ENCODE measurements at places on chromosomes 6 and 20. TPM values are rescaled to one million over a fixed set of nuclear protein-coding genes. Genes with fewer than 3 reads are reported as not detected.
A peak's percentile ranks its signal among the peaks of the same experiment; 100 is the strongest.

DNA sequence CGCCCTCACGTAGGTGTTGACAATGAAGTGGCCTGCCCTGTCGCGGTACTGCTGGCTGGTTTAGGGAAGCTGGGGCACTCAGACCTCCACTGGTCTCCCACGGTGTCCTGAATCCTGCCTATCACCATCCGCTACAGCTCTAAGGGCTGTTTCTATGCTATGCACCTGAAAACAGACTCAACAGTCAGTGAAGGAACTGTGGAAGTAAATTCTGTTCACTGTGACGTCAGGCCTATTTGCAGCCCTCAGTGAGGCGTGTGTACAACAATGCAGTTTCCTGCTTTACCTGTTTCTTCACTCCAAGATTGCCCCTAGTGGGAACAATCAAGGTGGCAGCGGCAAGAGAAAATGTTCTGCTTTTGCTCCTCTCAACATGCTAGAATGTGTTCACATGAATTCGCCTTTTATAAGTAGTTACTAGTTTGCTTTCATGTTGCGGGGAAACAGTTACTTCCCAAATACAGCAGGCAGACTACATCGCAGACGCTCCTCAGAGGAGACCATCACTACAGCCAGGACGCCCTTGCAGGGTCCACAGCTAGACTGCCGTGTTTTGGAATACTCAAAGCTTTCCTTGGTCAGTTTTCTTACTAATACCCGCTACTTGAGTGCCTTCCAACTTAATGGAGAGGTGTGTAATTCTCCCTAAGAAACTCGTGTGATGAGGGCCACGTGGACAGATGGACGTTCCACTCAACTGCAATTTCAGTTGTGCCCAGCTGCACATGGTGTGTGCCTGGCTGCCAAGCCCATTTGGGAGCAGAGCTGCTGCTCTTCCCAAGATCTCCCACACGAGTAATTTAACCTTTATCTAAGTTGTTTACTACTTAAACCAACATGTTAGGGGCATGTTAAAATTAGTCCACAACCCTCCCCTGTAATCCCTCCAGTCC lies 25.4 kb downstream of the DIDO1 start:
- DNase-seq, result no peak

DNA sequence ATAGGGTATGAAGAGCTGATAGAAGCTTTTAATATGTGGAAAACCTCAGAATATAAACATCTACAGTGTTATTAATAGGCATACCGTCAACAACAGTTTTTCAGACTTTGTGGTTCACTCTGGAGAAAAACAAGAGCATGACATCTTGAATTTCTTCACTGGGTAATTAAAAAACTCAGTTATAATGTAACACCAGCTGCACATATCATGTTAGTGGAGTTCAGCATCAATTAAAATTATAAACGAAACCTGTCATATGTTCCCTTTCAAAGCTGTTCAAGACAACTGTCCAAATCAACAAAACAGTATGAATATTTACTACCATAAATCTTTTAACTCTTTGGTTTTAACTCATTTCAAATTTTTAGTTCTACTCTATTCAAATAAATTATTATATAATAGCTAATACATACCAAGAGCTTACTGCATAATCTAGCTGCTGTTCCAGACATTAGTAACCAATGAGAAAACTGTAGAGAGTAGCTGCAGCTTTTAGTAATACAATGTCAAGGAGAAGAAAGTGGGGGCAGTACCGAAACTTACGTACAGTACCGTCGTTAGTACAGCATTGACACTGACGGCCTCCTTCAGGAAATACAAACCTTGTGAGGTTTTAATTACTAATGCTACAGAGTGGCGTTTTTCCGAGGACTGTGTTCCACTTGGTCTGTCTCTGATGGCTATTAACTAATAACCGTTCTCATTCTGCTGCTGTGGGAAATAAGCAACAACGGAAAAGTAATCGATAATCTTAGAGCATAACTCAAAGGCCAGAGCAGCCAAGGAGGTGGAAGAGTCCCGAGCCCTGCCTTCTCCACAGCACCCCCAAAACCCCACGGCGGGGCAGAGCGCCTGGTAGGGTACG lies 532 bp upstream of the PM20D2 start:
- peak; percentile 70 for DNase-seq

DNA sequence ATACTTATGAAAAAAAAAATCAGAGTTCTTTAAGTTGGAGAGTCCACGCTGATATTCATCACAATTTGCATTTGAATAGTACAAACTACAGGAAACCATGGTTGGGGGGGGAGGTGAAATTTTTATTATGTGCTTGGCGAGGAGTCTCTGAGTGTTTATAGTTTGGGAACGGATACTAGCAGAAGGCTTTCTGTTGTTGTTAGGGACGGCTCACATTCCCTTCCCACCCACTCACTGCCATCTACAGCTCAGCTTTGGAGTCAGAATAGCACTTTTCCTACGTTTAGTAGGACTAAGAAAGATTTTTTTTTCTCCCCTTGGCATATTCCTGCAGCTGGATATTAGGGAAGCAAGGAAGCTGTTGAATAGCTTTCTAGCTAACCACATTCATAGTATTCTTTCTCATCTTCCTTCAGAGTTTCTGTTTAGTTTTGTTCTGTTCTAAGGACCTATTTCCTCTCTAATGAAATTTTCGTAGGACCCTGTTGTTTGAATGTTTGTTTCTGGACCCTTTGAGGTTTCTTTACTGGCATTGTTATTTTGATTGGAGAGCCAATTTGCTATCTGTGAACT lies 235.1 kb upstream of the ZNF217 start:
- no peak for DNase-seq

- DNase-seq, result no peak
Observed at GRCh38 chr20:60641879-60642447, 610.1 kb upstream of the CDH4 start.

The UST gene
- polyA plus RNA-seq, result 9.0 TPM

DNA sequence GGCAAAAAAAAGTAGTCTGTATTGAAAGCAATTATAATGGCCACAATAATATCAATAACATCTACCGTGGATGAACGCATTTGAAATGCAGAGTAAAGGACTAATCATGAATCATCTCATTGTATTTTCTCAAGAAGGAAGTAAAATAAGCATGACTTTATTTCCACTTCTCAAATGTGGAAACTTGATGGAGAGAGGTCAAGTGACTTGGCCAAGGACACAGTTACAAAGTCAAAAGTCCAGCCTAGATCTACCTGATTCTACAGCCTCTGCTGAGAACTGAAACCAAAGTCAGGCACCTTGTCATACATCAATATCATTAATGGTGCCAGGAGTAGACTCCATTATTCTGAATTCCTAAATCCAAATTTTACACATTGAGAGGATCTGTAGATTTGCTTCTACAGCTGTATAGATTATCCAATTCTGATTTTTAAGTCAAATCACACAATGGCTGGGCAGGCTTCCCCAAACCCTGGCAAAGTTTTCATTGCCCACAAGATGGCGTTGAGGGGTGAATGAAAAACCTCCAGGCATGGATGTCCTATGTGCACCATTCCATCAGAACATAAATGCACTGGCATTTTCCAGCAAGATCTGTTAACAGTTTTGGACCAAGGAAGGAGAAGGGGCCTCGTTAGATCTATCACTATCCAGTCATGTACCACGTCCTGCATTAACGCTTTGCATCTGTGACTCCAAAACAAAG lies 423.1 kb downstream of the MAFB start:
- no peak for DNase-seq

The CRIP3 gene
- polyA plus RNA-seq, result 2.5 TPM

The UNC93A gene
- polyA plus RNA-seq, result 3.7 TPM

- DNase-seq, result no peak
Observed at GRCh38 chr6:163711615-163712565, 297.4 kb downstream of the QKI start.

- DNase-seq, result no peak
Observed at GRCh38 chr20:40682104-40682981, 6.7 kb downstream of the MAFB start.

GRCh38 chr6:44111434-44112417 lies 15.5 kb downstream of the MRPL14 start:
- DNase-seq, result no peak

DNA sequence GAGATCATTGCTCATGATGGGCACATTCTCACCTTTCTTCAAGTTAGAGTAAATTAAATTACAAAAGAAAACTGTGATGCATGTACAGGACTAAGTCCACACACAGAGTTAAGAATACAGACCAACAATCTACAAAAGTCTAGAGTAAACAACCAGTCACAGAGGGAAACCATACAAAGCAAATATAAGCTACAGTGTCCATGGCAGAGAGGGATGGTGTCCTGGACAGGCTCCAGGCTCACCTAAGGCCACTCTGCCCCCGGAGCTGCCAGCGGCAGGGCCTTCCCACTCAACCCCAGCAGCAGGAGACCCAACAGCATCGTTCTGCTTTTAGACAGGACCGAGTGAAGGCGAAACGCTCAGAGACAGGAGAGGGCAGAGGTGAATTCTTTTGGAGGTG lies 16.0 kb downstream of the PDE10A start:
- no peak for DNase-seq

The C6orf132 gene
- 4.8 TPM for polyA plus RNA-seq

The CYB5R4 gene
- 11.6 TPM for polyA plus RNA-seq

The OR12D3 gene
- not detected for polyA plus RNA-seq

DNA sequence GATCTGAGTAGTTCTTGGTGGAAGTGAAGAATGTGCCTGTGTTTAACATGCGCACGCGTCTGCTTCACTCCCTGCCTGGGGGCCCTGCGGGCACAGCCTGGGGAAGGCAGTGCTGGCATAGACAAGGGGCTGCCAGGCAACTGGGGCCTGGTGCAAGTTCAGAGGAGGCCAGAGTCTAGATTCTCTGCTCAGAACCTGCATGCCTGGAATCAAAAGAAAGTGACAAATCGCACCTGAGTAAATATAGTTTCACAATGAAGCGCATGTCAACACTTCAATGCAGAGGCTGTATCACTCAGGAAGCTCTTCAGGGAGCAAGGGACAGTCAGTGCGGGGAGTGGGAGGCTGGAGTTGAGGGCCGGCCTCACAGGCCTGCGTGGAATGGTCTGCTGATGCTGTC lies 24.2 kb upstream of the PPP1R14C start:
- no peak for DNase-seq

The COL9A1 gene
- 36.0 TPM for polyA plus RNA-seq

- no peak for DNase-seq
Observed at GRCh38 chr20:50694379-50695134, 3.2 kb upstream of the RIPOR3 start.

The OSTM1 gene
- polyA plus RNA-seq, result 29.3 TPM

DNA sequence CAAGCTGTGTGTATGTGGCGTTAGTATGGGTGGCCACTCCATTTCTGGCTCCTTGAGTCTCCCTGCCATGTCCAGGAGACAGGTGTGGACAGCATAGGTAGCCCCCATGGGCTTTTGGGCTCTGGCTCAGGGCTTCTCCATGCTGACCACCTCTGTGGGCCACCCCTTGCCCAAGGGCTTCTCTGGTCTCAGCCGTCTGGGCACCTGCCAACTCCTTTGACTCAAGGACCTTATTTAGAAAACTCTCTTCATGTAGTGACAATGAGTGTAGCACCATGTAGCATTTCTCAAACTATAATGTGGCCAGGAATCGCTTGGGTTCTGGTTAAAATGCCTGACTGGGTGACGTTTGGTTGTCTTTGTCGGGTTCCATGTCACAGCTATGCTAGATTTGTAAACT lies 5.1 kb upstream of the GTSF1L start:
- DNase-seq, result no peak

DNA sequence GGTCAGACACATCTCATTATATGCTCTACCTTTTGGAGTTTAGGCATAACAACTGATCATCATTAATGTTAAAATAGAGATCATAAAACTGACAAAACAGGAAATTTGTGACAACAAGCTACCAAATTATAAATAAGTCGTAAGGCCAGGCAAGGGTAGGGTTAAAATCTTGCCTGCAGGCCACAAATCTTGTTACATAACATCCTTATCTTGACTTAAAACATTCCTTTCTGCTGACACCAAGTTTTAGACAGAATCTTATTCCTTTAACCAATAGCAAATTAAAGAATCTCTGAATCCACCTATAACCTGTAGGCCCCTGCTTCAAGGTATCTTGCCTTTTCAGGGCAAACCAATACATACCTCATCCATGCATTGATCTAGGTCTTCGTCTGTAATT lies 32.5 kb upstream of the NKAIN2 start:
- DNase-seq, result no peak
